ENCODE measurements at places on chromosomes 1 and 21.
A peak's percentile ranks its signal among the peaks of the same experiment; 100 is the strongest.

DNA sequence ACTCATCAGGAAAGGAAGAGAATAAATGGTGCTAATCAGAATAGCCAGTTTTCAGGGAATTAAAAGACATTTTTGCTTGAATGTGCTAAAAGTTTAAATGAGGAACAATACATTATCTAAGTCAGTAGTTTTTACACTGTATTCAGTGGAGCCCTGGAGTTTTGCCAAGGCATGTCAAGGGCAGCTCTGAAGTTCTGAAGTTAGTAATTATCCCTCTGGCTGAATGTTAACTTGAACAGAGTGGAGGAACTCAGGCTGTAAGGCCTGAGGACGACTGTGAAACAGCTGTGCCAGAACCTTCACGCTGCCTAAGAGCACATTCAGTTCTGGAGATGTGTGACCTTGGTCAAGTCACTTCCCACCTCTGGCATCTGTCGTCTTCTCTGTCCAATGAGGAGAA is 68.1 kb downstream of the EDEM3 start:
- DNase-seq = peak; percentile 93

GRCh38 chr1:917466-918091 is 6.1 kb upstream of the SAMD11 start:
- no peak for DNase-seq

DNA sequence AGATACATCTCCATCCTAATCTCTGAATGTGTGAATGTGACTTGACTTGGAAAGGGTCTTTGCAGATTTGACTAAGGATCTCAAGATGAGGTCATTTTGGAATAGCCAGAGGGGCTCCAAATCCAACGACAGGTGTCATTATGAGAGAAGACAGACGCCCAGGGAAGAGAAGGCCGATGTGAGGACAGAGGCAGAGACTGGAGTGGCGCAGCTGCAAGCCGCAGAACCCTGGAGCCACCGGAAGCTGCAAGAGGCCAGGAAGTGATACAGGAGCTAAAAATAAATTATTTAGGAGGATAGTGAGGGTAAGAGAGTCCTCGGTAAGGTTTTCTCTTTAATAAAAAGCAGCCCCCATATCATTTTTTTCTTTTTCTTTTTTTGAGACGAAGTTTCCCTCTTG is 9.7 kb upstream of the AADACL4 start:
- DNase-seq = peak; percentile 29

GRCh38 chr1:2493691-2494322 is 17.7 kb downstream of the PLCH2 start:
- no peak for DNase-seq

GRCh38 chr1:185017966-185018365 is 27.4 kb upstream of the RNF2 start:
- no peak for DNase-seq

- DNase-seq = no peak
Measured at GRCh38 chr1:37559080-37559479, 2.3 kb downstream of the DNALI1 start.

DNA sequence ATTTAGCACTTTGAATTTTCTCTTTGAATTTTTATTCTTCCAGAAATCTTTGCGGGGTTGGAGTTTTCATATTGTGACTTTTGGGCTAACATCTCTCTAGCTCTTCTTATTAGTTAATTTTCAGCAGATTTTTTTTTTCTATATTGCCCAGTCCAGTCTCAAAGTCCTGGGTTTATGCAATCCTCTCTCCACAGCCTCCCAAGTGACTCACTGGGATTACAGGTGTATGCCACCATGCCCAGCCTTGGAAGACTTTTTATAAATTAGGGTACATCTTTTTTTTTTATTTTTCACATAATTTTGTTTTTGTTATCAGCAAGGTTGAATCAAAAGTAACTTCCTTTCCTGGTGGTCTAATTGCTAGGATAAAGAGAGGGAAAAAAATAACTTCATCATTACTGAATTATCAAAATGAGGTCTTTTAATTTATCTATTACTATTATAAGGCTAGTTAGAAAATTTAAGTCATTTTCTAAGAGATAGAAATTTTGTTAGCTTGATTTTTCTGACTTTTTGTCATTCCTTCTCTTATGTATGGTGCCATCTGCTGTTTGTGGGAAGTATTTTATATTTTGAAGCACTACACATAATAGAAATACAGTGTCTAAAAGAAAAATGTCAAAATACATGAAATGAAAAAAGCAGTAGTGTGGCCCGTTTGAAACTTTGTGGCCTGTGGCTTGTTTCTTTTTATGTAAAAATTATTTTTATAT is 273.4 kb upstream of the CACYBP start:
- peak; percentile 22 for DNase-seq

DNA sequence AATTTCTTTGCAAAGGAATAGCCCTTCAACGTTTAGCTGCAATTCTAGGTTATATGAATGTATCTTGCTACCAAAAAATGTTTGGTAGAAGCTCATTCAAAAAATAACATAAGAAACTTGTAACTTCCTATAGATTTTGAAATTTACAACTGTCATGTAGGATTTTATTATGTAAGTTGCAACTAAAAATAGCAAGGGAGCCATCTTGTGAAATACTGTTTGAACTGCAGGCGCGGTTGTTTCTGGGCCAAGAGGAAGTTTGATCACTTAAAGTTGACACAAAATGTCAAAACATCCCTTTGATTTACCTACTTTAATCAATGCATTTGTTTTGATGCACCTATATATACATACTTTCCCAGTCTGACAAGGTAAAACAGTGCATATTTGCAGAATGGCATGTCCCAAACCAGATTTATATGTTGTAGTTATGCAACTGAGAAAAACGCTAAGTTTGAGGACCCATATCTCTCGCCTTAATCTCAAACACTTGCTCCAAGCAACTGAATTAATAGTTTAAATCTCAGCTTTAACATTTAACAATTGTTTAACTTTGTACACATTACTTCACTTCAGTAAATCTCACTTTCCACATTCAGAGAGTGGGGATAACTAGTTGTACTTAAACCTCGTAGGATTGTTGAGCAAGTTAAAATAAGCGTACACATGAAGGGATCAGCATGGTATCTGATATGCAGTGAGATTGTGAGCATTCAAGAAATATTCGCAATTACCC is 63.9 kb downstream of the KCNK2 start:
- DNase-seq = peak; percentile 42

- no peak for DNase-seq
Measured at GRCh38 chr1:157539568-157539967, 12.7 kb downstream of the FCRL5 start.

GRCh38 chr21:31352836-31353235 is 8.8 kb upstream of the TIAM1 start:
- no peak for DNase-seq

DNA sequence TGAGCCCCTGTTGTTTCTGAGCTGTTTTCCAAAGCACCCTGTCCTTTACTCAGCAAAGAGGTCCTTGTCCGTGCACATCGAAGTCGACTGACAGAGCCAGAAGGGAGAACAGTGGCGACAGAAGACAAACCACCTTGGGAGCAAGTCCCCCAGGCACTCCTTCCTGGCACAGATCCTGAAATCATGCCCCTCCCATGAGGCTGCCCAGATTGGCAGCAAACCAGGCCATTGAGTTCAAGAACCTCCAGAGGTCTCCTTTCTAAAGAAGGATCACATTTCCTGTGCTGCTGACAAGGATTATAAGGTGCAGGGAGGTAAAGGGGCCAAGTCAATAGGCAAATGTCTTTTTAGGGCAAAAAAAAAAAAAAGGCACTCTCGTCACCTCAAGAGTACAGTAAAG is 84.7 kb upstream of the HIVEP3 start:
- DNase-seq = no peak

- no peak for DNase-seq
Measured at GRCh38 chr21:15520811-15521643, 208.8 kb upstream of the USP25 start.

DNA sequence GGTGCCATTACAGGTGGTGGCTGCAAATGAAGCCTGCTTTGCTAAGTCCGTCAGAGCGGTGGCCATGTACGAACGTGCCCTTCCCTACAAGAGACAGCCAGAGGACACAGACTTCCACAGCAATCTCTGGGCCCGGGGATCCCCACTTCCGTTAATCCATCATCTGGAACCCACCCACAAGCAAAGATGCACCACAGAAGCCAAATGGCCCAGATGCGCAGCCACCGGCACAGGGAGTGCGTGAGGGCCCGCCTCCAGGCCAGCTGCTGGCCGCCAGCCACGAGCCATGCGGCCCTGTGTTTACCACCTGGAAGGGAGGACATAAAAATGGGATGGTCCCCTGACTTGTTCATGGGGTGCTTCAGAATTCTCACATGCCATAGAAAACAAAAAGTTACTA is 22.1 kb downstream of the MRAP start:
- DNase-seq = no peak

DNA sequence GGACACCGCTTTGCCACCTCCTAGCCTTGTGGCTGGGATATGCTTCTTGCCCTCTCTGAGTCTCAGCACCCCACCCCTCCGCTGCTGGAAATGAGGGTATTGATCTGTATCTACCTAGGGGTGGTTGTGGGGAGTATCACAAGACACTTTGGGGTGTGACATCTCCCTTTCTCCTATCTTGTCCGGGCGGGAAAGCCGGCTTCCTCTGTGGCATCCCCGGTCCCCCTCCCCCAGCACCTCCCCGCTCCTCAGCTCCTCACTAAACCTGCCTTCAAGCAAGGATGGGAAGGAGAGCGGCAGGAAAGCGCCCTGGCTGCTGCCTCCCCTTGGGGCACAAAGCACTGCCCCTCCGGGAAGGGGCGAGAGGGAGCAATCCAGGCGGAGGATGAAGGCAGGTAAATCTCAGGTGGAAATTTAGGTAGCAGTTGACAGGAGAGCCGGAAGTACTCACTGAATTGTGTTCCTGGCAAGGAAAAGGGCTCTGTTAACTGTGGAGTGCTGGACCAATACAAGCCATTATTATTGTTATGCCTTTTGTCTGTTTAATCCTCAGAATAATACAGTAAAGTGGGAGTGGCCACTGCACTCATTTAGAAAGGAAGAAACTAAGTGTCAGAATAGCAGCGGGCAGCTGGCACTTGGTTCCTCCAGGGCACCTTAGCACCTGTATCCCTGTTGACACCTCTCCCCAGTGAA is 49.0 kb upstream of the LRP8 start:
- DNase-seq = peak; percentile 79

- no peak for DNase-seq
Measured at GRCh38 chr21:41804381-41804780, 37.5 kb upstream of the RIPK4 start.

DNA sequence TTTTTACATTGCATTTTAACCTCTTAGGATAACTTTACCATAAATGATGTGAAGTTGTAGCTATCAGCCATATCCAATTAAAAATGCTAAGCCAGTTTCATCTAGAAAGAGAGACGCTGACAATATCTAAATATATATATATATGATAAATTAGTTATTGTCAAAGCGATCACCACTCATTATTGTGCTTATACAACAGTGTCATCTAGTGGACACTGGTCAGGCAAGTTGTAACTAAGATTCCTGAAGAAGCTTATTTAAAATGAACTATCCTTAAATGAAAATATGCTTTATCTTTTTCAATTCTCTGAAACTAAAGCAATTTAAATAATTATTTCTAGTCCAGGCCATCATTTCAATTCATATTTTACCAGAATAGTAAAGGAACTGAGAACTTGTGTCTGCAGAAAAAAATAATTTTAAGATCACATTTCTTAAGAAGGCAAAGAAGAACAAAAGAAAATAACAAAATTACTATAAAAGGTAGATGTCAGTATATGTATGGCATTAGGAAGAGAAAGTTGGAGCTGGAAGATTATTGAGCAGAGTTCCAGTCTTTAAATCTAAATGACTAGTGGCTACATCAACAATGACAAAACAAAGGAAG is 193.3 kb upstream of the SNX7 start:
- peak; percentile 8 for DNase-seq

- DNase-seq = no peak
Measured at GRCh38 chr21:46196733-46197132, 12.5 kb upstream of the SPATC1L start.

DNA sequence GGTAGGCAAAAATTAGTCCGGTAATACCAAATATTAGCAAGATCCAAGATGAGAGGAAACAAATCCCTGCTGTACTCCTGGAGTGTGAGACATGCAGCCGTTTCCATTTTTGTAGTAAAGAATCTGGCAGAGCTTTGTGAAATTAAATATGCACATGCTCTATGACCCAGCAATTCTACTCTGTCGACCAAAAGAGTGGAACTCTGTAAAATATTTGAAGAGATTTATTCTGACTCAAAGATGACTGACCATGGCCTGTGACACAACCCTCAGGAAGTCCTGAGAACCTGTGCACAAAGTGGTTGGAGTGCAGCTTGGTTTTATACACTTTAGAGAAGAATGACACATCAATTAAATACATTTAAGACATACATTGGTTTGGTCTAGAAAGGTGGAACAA is 16.2 kb downstream of the HAX1 start:
- DNase-seq = no peak

DNA sequence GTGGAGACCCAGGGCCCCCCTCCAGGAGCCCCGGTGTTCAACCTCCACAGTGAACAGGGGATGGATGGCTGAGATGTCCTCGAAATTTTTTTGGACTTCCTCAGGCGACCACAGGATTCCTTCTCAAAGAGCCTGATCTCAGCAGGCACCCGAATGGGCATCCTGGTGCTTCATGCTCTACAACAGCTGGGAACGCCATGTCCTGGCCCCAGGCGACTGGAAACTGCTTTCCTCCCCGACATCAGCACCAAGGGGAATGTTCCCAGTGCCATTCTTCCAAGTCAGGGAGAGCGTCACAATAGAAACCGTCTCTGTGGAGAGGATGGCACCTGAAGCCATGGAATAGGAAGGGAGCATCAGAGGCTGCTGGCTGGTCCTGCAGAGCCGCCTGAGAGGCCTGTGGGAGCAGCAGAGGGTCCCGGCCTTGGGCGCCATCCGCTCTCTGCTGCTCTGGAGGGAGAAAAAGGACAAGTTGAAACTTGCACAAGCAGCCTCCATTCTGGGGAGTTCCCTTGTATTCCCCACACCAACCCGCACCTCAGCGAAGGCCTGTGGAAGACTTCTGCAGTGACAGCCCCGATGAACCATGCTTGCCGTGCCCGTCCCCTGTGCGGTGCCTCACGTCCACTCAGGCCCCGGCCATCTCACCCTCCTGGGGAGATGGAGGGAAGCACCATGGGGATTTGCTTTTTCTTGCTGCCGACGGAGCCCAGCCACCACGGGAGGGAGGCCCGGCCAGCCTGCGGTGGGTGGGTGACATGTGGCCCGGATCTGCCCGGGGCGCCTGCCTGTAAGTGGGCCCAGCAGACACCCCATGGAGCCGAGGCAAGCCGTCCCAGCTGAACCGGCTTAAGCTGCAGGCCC is 2.3 kb upstream of the ADARB1 start:
- DNase-seq = no peak

- DNase-seq = no peak
Measured at GRCh38 chr1:228032041-228032440, 25.2 kb downstream of the WNT3A start.

GRCh38 chr1:32904797-32905196 is 3.6 kb upstream of the TMEM54 start:
- DNase-seq = no peak

GRCh38 chr1:158255656-158256055 is 1.4 kb downstream of the CD1A start:
- no peak for DNase-seq

DNA sequence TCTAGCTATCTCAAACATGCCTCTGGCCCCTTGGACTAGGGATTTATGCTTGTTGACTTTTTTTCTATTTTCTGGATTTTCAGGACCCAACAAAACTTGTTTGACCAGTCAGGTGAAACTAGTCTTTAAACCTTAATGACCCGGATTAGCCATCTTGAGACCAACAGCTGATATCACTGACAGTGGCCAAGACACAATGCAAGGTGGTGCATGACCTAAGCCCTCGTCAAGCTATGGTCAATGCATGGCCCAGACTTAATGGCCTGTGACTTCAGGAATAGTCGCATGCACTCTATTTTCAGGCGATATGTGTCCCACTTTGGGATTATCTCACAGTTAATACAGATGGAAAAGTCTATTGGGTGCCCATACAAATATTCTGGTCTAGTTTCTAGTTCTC is 190.4 kb downstream of the ZBTB18 start:
- DNase-seq = no peak

GRCh38 chr1:172043900-172044299 is 202.6 kb downstream of the DNM3 start:
- no peak for DNase-seq
